NCI-H510A (cell line): ENCODE measurements at places on chromosomes 5 and 9.
A peak's percentile ranks its signal among the peaks of the same experiment; 100 is the strongest.

DNA sequence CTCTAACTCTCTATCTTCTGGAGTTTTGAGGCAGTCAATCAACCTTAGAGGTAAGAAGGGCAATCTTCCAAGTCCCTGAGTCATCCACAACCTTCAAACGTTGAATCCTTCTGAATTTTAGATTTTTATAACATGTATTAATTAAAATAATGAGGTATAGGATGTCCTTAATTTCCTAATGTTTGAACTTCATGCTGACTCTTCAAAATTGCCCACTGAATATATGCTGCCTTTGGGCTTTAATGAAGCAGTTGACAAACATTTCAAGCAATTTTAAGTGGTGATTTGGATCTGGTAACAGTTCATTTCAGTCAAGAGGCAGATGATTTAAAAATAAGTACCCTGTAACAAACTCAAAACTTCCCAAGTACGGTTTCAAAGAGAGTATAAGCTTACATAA lies 26.0 kb downstream of the ERP44 start:
- no peak for DNase-seq

GRCh38 chr5:73783828-73784227 lies 157.8 kb downstream of the ARHGEF28 start:
- no peak for DNase-seq

DNA sequence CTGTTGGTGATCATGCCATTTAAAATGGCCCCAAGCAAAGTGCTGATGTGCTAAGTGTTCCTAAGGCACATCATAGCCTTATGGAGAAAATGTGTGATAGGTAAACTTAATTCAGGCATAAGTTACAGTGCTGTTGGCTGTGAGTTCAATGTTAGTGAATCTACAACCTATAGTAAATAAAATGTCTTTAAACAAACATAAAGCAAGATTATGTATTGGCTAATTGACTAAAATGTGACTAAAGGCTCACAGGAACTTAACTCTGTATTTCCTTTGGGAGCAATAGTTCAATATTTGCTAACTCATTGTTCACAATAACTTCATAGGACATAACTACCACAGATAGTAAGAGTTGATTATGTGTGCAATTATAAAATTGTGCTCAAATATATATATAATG lies 49.4 kb upstream of the LRRC19 start:
- no peak for DNase-seq

DNA sequence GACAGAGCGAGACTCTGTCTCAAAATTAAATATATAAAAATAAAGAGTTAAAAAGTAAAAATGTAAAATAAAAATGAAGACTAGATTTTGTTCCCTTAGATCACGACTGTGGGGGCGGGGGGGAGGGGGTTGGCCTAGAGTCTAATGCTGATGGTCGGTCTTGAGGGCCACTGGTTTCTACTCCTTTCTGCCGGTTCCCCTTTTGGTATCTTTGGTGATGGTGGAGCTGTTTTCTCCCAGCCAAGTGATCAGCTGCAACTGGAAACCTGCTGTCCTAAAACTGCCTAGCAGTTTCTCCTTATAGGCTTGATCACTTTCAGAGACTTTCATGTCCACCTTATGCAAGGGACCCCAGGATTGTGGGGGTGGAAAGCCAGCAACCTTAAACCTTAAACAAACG lies 1.1 kb downstream of the SRD5A1 start:
- DNase-seq = no peak

DNA sequence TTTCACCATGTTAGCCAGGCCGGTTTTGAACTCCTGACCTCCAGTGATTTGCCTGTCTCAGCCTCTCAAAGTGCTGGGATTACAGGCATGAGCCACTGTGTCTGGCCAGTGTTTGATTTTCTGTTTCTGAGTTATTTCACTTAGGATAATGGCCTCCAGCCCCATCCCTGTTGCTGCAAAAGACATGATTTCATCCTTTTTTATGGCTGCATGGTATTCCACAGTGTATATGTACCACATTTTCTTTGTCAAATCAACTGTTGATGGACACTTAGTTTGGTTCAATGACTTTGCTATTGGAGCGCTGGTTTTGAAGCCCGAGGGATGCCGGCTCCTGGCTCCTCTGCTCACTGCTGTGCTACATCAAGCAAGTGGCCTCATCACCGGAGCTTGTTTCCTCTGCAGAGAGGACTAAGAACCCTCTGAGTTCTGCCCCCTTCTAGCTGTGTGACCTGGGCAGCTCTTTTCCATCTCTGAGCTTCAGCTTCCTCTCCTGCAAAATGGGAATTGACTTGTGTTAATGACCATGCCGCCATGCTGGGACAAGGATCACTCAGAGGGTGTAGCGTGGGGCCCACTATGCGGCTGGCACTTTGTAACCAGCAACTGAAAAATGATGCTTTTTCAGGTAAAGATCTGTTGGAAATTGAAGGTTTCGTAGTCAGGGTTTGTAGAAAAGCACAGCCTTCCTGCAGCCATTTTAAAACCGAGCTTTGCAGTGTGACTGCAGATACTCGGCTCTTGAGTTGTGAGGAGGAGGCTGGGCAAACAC lies 4.6 kb upstream of the NEURL1B start:
- no peak for DNase-seq

- DNase-seq = no peak
Measured at GRCh38 chr9:108802967-108803366, 52.8 kb downstream of the ACTL7B start.

DNA sequence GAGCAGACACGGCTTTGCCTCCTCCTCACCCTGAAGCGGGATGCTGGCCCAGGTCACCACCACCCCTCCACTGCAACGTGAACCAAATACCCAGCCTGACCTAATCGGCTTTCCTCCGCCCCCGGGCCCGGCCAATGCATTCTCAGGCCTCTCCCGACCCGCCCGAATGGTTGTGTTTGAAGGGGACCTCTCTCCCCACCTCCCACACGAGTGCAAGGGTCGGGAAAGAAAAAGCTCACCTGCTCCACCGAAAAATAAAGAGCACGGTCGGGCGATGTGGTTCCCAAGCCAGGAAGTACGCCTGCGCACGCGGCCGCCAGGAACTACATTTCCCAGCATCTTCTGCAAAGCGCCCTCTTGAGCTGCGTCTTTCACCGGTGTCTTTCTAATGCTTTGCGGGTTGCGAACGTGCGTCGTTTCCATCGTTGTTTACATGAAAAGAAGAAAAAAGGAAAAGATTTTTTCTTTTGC lies at the start of gene ZNF883:
TSS of gene ZNF883 (minus strand) at position 282 of the 471 bp plus-strand sequence.
- DNase-seq = peak; percentile 30

DNA sequence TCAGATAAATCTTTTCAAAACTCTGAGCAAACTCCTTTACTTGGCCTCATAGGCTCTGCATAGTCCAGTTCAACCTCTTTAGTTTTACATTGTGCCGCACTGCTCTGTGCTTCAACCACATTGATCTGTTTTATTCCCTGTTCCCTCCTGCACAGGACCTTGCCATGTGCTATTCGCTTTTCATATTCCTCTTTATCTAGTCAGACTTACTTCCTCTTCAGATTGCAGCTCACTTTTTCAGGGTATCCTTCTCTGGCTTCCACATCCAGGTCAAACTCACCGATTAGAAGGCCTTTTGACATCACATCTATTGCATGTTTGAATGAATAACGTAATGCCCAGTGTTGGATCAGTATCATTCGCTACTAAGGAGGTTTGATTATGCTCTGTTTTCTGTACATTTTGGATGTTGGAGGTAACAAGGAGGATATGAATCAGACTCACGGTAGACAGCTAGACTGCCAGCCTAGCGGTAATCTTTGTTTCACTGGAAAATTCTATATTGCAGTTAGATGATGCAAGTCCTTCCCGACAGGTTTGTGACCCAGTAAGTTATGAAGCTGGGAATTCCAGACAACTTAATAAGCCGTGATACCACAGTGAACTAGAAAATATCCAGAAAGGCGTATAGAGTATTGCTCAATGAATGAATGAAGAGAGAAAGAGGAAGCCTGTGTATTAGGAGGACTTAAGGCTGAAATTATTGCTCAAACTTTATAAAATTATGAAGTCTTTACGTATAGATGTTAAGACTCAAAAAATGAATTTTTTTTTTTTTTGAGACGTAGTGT lies 65.7 kb downstream of the IQGAP2 start:
- no peak for DNase-seq

DNA sequence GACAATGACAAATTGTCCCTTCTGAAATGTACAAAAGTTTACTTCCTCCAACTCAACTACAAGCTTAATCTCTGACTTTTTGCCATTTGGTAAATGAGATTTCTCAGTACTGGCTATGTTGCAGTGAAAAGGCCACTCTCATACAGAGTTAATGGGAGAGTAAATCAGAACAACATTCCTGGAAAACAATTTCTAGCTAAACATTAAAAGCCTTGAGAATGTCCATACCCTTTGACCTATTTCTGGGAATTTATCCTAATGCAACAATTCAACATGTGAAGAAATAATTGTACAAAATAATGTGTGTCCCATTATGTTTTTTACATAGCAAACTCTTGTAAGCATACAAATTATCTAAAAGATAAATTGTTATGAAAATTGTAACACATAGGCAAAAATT lies 56.3 kb upstream of the SPEF2 start:
- DNase-seq = no peak

- DNase-seq = no peak
Measured at GRCh38 chr5:90930756-90931431, 372.3 kb downstream of the ADGRV1 start.

DNA sequence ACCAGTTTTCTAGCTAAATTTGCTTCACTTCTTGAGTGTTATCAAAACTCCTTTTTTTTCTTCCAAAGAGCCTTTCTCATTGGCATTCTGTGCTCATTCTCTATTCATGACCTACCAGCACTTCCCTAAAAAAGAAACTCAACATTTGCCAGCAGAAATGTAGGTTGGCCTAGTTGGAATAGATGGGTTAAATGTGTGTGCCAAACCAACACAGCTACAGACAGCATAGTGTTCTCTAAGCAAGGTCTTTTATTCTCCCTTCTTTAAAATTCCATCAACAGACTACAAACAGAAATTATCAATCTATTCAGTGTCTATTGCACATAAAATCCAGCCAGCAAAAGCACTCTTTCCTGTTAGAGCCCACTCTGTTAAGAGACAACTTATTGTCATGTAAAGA lies 255.8 kb upstream of the PUM3 start:
- no peak for DNase-seq

- no peak for DNase-seq
Measured at GRCh38 chr9:89418474-89418845, 79.5 kb downstream of the SEMA4D start.

DNA sequence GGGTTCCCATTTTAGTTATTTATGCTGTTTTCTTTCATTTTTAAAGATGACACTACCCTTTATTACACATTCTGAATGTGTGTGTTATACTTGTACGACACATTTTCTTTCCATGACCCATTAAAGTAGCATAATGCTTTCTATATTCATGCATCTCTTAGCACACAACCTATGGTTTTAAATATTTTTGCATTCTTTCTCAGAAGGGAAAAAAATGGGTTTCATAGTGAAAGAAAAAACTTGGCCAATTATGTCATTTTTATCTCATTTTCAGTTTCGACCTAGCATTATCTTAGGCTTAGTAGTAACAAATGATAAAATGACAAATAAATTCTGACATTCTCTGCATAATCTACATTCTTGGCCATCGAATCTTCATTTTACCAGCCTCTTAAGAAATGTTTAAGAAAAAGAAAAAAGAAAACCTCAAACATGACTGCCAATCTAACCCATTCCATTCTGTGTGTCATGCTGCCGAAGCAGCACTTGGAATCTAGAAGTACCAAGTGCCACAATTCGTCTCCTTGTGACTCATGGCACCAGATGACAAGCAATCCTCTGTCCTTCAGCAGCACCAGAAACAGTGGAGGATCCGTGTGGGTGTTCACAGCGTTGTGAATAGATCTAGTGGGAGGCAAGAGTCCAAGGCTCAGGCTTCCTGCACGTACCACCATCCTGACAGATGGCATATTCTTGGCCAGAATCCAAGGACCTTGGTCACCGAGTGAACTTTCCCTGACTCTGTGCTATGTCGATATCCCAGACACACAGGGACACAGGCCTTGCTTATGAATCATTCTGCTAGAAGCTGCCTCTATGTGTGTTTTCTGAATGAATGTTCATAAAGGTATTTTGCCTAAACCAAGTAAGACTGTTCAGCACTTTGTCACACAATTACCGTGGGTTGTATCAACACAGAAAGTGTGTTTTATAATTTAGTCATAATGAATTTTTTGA lies 502.7 kb downstream of the NR2F1-AS1 start:
- DNase-seq = no peak

DNA sequence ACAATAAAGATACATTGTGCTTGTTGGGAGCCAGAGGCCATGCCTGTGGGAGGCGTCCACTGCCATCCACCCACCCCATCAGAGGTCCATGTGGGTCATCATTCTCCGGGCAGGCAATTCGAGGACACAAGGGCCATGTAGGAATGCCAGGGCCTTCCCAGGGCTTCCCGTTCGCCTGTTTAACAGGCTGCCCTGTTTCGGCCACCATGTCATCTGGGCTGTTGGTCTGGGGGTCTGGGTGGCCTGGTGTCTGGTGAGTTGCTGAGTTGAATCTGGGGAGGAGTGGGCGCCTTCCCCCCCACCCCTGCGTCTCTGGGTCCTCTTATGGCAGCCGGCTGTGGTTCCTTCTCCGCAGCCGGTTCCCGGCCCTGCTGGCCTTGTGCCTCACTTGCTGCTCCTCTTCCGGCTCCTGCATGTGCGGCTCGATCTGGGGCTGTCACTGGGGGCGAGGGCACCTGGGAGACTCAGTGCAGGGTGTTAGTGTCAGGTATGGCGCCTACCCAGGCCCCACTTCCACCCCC lies 117.4 kb downstream of the WNK2 start:
- DNase-seq = no peak

GRCh38 chr9:133334161-133334560 lies 1.8 kb downstream of the SURF6 start:
- no peak for DNase-seq

DNA sequence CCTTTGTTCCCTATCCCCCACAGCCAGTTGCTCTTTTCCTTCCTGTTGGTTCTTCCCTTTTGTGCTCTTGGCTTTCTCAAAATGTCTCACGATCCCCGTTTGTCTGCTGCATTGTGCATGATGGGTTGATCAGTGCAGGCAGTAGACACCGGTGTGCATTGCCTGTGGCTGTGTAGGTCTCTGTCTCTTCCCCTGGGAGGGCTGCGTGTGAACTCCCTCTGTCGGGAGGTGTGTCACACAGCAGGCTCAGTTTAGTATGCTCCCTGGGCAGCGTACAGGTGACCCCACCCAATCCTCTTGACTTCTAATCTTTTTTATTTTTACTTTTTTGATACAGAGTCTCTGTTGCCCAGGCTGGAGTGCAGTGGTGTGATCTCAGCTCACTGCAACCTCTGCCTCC lies 265.3 kb downstream of the FSTL4 start:
- no peak for DNase-seq

- no peak for DNase-seq
Measured at GRCh38 chr5:33659526-33660169, 218.9 kb downstream of the TARS1 start.

DNA sequence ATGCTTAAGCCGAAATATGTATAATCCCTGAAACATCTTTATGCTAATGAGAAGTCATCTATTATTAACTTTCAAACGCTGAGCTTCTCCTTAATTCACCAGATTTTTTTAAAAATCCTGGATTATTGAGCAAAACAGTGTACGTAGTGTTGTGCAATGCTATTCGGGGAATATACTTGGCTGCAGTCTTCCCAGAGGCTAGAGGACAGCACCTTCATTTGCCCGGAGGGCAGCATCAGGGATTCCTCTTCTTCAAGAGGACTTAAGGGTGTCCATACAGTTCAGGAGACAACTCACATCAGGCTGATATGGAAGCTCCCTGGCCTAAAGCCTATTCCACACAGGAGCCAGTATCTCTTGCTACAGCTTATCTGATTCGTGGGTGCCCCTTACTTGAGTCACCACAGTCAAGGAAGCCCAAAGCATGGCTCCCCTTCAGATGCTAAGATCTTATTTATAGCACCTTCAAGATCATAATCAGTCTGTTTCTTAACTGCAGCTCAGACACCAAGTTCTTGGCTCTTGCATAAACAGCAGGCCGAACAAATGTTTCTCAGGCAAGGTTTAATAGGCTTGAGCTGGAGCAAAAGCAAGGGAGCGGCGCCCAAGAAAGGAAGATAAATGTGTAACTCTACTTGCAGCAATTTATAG lies 29.4 kb downstream of the NUTM2F start:
- DNase-seq = no peak
